Stimulated activated CD8-positive, alpha-beta memory T cell treated with anti-CD3 and anti-CD28 coated beads, Interleukin-4, amount 100 ng/mL, for 1 hour (primary cell): ENCODE measurements at places on chromosomes 7 and 10.

DNA sequence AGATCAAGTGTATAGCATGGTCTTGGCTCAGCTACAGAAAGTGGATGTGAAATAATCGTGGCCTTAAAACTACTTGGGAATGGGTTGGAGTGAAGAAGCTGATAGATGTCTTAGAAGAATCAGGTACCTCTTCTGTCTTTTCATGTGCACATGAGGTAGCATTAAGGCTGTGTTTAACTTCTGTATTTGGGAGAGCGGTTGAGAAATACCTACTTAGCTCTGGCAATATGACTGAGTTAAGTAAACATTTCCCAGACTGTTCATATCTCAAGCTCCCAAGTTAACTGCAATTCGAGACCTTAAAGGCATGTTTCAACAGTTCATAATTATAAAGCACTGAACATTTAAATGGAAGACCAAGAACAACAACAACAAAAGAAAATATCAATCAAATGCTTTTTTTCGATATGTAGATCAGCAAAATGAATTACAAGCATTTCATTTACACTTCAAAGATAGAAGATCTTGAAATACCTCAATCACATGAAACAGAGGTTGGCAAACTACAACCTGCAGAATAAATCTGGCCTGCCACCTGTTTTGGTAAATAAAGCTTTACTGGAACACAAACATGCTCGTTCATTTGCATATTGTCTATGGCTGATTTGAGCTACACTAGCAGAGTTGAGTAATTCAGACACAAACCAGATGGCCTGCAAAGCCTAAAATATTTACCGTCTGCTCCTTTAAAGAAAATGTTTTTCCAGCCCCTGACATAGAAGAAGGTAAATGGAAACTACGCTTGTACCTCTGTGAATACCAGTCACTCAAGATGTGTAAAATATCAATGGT is 337.1 kb upstream of the GLI3 start:
- DNase-seq, result no peak

DNA sequence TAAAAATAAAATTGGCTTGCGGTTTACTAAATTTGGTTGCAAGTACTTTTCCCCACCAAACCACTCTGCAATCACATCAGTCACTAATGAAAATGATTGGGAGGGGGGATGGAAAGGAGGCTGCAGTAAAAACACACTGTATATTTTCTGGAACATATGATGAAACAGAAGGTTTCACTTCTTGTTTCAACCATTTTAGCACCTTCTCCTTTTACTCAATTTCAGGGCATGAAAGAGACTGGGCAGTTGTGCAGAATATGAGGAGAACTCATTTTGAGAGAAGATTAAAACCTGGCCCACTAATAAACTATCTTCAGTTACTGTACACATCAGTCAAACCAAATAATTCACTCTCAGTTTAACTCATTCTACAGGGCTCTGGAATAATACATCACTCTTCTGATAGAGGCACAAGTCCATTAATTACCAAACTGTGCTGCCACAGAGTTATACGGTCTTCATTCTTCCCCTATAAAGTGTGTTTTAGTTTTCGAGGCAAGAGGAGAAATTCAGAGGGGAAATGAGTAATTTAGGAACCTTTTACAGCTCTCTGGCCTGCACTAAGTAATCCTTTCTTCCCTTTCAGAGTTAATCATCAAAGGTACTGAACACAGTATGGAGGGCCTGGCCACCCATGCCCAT is 25.5 kb downstream of the JAZF1 start:
- no peak for DNase-seq

DNA sequence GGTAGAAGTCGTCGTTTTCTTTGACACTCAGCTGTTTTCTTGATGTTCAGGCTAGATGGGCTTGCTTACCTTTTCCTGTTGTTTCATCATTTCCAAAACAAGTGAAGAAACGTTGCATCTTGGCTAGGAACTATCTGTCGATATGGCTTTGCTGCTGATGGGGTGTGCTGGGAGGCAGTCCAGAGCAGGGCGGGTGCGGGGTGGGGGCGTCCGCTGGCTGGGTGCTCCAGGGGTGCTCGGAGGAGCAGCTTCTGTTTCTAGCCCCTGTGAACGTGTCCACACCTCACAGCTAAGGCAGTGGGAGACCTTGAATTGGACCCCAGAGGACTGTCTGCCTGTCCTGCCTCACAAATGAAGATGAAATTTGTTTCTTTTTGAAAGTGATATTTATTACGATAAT is 7.6 kb upstream of the SUN1 start:
- DNase-seq, result no peak

GRCh38 chr7:587767-588166 is 68.1 kb upstream of the PDGFA start:
- DNase-seq, result no peak

DNA sequence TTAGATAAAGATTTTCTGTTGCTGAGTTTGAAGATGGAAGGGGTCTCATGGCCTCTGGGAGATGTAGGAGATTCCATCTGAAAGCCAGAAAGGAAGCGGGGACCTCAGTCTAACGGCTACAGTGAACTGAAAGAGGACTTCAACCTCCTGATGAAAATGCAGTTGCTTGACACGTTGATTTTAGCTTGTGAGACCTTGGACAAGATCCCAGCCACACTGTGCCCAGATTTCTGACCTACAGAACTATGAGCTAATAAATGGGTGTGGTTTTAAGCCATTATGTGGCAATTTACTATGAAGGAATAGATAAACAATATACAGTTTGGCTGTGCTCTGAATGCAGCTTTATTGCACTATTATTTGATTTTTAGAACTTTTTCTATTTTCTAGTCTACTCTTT is 342.3 kb upstream of the SEMA3D start:
- no peak for DNase-seq

- no peak for DNase-seq
Measured at GRCh38 chr10:67550046-67550445, 145.9 kb downstream of the CTNNA3 start.

- no peak for DNase-seq
Measured at GRCh38 chr10:133041101-133041500, 46.6 kb upstream of the ADGRA1 start.

DNA sequence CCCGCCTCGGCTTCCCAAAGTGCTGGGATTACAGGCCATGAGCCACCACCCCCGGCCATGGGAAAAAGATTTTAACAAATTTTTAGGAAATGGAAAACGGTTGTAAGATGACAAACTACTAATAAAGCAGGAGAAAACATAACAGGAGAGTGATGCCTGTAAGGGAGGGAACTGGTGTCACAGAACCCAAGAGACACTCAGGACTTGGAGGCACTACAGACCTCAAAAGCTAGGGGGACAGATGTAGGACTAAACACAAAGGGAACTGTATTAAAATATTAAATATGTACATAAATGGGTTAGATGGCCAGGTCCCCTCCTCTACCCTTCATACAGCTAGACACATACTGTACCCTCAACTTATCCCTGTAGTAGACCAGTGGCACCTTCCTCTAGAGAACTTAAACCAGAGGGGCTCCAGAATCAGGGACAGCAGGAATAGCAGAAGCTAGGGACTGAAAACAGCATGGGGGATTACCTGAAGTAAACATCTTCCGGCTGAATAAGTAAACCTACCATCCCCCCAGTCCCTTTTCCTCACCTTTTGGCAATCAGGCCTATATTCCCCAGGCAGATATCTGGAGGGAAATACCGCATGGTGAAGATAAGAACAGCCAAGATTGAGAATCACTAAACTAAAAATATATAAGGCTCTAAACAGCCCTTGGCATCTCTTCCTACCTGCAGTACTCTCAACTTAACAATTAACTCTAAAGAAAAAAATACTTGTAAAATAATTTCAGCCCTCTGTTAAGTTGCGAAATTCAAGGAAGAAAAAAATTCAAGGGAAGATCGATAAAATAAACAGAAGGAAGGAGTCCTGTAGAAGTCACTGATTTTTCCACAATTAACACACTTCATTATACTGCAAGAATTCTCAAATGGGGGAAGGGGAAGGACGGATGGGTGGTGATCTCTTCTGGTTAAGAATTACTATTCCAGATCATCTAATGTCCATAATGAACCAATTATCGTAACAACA is 15.5 kb downstream of the TM9SF3 start:
- DNase-seq, result no peak

DNA sequence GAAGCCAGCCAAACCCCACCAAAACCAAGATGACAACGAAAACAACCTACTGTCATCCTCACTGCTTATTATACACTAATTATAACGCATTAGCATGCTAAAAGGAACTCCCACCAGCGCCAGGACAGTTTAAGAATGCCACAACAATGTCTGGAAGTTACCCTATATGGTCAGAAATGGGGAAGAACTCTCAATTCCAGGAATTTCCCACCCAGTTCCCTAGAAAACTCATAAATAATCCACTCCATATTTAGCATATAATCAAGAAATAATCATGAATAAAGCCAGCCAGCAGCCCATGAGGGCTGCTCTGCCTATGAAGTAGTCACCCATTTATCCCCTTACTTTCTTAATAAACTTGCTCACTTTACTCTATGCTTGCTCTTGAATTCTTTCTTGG is 20.8 kb downstream of the MICU1 start:
- DNase-seq, result no peak

DNA sequence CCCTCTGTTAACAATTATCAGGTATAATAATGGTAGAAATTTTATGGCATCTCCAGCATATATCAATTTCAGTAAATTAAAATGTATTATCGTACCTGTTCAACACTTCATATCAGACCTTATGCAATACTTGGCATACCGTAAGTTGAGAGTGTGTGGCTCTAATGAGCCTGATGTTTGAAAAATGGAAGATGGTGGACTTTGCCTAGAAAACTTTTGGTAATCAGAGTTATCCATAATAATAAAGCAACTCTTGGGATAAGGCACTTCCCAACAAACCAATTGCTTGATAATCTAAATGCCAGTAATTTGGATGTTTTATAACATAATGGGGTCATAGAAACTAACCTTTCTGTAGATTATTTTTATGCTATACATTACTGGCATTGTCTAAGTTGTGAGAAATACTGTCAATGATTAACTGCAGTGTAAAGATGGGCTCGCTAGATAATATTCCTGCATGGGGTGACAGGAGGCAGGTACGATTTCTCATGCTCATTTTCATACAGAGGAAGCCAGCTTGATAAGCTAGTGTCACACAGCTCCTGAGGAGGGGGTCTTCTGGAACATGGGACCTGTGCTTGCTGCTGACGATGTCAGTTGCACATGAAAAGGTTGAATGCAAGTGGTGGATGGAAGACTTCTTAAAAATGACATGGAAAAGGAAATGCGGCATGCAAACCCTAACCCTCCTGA is 27.8 kb upstream of the DMBT1 start:
- DNase-seq, result no peak

DNA sequence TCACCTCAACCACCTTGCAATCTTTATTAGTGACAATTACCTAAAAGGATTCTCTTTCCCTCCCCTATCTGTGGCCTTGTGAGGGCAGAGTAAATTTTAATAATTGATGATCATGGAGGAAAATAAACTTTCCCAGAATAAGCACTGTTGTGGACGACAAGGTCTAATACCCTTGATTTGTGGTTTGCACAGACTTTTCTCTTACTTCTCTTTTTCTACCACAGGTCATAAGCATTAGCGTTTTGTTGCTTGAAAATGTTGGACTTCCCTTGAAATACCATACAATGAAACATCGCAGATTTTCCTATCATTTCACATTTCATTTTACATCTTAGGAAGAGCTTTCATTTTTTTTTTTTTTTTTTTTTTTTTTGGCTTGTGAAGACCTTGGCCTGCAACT is 188.1 kb upstream of the TMEM72 start:
- DNase-seq, result no peak

DNA sequence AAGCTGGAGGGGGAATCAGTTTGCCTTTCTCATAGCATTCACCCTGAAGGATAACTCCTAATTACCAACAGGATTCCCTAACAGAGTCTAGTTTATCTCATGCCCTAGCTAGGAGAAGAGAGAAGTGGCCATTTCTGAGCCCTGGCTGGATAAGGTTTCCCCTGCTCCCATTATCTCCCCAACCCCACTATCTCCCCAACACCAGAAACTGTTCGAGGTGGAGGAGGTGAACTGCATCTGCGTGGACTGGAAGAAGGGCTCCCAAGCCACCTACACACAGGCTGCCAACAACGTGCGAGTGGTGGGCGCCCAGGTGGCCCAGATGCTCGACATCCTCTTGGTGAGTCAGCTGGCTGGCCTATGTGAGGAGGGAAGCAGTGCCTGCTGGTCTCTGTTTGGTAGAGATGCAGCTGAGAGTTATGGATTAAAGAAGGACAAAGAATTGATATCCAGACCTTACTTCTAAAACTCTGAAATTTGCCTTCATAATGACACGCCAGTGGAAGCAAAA is 3.8 kb downstream of the PNLIPRP1 start:
- DNase-seq, result no peak

- DNase-seq, result no peak
Measured at GRCh38 chr7:104550362-104550761, 222.0 kb downstream of the LHFPL3 start.

GRCh38 chr7:105738133-105738532 is 138.3 kb downstream of the ATXN7L1 start:
- DNase-seq, result no peak

DNA sequence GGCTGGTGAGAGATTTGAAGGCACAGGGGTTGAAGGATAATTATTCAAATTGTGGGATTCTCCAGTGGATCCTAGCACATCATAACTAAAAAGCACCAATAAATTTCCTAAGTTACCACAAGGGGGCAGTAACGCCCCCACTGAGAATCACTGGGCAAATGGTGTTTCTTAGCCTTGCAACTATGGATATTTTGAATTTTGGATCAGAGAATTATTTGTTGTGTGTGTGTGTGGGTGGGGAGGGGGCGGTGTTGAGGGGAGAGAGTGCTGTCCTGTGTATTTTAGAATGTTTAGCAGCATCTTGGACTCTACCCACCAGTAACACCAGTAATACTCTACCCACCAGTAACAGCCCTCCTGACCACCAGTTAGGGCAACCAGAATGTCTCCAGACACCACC is 63.3 kb upstream of the PRKG1 start:
- no peak for DNase-seq

DNA sequence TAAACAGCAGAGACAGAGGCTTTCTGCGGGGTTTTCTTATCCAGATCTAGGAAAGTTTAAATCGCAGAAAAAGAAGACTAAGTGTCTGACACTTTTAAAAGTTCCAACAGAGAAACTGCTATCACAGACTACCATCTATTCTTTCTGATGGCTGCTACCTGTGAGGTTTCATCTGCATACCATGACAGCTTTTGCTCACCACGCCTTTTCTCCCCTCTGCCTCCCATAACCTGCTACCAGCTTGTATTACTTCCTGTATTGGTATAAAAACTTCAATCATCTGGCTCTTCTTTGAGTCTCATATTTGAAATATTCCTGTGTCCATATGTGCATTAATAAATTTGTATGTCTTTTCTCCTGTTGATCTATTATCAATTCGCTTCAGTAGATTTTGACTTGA is 34.1 kb upstream of the RTKN2 start:
- no peak for DNase-seq

DNA sequence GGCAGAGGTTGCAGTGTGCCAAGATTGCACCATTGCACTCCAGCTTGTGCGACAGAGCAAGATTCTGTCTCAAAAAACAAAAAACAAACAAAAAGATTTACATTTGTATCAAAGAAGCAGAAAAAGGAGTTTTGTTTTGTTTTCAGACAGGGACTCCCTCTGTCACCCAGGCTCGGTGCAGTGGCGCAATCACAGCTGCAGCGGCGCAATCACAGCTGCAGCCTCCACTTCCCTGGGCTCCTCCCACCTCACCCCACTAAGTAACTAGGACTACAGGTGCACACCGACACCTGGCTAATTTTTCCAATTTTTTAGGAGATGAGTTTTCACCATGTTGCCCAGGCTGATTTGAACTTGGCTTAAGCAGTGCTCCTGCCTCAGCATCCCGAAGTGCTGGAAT is 1.8 kb downstream of the ARMC10 start:
- DNase-seq, result no peak
